Fibroblast of skin of left biceps (primary cell): ENCODE measurements at places on chromosomes 1 and 21.

GRCh38 chr21:29064850-29065481 is 8.5 kb downstream of the CCT8 start:
- no peak for DNase-seq

DNA sequence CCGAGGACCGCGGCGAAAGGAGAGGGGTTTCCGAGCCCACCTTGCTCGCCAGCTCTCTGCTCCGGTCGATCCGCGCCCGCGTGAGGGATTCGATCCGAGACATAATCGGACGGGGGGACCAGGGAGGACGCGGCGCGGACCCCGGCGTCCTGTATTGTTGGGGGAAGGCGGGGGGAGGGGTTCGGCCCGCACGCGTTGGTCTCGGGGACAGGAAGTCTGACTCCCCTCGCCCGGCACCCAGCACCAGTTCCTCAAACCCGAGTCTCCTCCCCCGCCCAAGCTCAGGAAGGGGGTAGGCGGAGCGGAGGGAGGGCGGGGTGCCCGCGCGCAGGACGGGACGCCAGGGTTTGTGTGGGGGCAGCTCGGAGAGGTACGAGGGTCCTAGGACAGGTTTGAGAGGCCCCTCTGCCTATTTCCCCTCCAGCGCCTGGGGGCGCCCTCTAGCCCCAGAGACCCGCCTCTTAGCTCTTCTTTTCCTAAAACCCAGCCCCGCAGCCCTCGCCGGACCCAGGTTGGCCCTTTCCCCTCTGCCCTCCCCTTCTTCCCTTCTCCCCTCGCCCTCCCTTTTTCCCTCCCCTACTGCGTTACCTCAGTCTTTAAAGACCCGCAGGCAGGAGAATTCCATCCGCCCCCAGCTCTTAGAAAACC is at the start of gene ARHGEF2:
ARHGEF2 (minus strand) TSS at position 223 of the 648 bp plus-strand sequence; CDS start at position 103, 120 bp downstream.
- DNase-seq: no peak

GRCh38 chr21:34533938-34534337 is 21.9 kb upstream of the KCNE1 start:
- DNase-seq: no peak

DNA sequence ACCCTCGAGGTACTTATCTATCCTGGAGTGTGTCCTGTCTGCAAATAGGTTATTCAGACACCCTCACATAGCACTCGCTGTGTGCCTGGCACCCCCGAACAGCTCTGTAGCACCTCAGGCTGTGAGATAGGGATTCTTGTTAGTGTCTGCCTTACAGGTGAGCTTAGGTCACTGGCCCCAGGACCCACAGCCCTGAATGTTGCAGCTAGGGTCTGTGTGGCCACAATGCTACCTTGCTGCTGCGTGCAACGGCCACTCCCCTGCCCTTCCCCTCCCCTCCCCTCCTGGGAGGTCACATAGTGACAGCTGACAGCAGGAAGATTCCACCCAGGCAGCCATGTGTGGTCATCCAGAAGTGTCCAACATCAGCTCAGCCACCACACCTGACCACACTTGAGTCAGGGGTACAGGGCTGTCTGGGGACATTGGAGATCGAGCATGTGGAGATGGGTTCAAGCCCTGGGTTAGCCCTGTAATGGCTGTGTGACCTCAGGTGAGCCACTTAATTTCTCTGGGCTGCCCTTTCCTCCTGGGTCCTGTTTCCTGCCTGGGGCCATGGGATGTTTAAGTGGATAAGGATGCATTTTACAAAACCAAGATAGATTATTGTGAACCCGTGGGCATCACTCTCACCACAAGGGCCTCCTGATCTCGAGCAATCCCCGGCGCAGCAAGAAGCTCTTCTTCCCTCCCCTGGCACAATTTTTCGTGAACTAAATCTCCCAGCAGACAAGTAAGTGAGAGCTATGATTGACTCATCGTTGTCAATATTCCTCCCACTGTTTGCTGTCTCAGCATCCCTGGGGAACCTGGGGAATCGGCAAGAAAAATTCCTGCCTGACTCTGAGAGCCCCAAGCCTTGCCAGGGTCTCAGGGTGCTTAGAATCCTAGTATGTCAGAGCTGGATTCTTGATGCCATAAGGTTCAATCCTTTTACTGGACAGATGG is 208.7 kb downstream of the PTPRU start:
- DNase-seq: no peak

- DNase-seq: no peak
These were observed 18.2 kb upstream of the PDC start for GRCh38 chr1:186479162-186479561.

DNA sequence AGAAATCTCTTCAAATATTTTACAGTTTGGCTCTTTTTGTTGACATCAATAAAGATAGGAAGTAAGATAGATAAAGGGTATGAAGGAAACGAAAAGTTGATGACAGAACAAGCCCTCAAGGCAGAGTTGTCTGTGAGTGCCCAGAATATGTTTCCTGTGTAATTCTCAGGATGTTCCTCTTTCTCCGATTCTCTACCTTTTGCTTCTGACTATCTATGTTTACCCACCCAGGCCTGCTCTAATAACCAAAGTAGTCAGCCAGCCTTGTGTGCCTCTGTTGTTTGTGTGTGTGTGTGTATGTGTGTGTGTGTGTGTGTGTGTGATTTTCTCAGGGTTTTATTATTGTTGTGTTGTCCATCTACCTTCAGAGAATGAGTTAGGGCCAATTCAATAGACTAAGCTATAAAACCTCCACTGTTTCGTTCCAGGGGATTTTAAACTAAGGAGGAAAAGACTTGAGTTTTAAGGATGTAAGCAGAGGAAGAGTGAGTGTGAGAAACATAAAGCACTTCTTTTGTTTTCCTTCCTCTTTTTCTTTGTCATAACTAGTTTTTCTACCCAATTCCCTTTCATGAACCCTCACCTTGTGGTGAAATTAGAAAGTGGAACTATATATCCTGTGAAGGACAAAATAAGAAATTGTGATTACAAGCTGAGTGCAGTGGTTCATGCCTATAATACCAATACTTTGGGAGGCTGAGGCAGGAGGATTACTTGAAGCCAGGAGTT is 627.4 kb upstream of the NR5A2 start:
- no peak for DNase-seq
